ENCODE measurements at places on chromosomes 3 and 15.
A peak's percentile ranks its signal among the peaks of the same experiment; 100 is the strongest.

- DNase-seq: no peak
- no peak overlapping the region for H3K27ac ChIP-seq
- no peaks in the 10 kb centered on the region for H3K36me3 ChIP-seq
- H3K4me3 ChIP-seq: no peak overlapping the region
Measured at GRCh38 chr3:102733791-102734563, 299.2 kb downstream of the ZPLD1 start.

- peak overlapping the region; percentile 30 for H3K4me3 ChIP-seq
- peak; percentile 73 for DNase-seq
- peaks cover 82% of the 10 kb centered on the region for H3K4me1 ChIP-seq
- H3K27ac ChIP-seq: peak overlapping the region; percentile 89
- H3K27me3 ChIP-seq: peaks cover 13% of the 10 kb centered on the region
Measured at GRCh38 chr15:69757186-69757585, 304.6 kb downstream of the RPLP1 start.

GRCh38 chr3:27596334-27596841 is 112.2 kb upstream of the SLC4A7 start:
- H3K4me1 ChIP-seq: peaks cover 6% of the 10 kb centered on the region
- no peaks in the 10 kb centered on the region for H3K27me3 ChIP-seq

DNA sequence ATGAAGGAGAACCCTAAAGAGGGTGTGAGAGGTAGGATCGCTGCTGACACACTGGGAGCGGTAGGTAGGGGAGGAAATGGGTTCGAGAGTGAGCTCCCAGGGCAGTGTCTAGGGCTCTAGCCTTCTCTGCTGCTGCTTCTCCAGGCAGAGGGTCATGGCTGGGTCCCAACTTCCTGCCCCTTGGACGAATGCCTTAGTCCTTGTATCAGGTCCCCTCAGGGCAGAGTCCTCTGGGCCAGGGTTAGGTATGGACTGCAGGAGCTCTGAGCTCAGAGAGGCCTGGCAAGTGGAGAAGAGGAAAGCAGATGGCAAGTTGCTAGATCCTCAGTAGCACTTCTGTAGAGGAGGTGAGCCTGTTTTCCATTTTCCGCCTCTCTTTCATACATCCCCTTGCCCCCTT is 2.9 kb downstream of the CORO2B start:
- DNase-seq: no peak
- H3K27ac ChIP-seq: no peak overlapping the region
- peaks cover 41% of the 10 kb centered on the region for H3K27me3 ChIP-seq
- no peaks in the 10 kb centered on the region for H3K36me3 ChIP-seq
- H3K4me3 ChIP-seq: no peak overlapping the region
- peaks cover 11% of the 10 kb centered on the region for H3K4me1 ChIP-seq

DNA sequence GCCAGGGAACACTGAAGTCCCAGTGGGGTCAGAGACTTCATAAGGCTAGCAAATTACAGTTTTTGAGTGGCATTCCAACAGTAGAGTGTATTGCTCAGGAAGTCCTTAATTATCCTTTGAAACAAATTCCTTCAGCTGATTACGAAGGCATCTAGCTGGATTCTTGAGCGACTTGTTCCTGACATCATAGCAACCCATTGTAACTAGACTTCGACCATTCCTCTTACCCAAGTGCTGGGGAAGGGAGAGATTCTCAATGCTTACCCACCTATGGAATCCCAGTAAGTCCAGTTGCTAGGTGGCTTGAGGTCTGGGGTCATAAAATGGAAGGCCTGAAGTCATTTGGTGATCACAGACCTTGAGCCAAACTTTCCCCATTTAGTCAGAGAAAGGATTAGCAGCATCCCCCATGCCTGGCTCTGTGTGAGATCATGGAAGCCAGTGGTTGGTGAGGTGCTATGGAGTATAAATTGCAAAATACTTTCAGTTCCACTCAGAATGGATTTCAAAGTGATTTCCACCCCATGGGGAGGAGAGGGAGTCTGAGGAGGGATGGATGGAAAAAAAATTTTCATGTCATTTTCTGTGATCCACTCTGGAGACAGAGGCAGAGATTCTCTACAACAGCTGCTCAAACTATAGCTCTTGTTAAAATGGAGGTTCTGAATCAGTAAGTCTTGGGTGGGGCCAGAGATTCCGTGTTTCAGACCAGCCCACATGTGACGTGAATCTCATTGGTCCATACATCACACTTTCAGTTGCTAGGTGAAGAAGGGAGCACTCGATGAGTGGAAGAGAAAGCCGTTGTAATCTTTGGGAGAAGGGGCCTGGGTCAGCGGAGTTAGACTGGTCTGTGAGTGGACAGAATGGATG is 45.7 kb downstream of the CD86 start:
- peak overlapping the region; percentile 81 for H3K27ac ChIP-seq
- no peak for DNase-seq
- peaks cover 37% of the 10 kb centered on the region for H3K4me1 ChIP-seq
- no peaks in the 10 kb centered on the region for H3K36me3 ChIP-seq
- no peaks in the 10 kb centered on the region for H3K27me3 ChIP-seq

- H3K4me3 ChIP-seq: no peak overlapping the region
- no peaks in the 10 kb centered on the region for H3K27me3 ChIP-seq
- peak; percentile 40 for DNase-seq
- peaks cover 20% of the 10 kb centered on the region for H3K4me1 ChIP-seq
- H3K27ac ChIP-seq: no peak overlapping the region
- peaks cover 9% of the 10 kb centered on the region for H3K36me3 ChIP-seq
Measured at GRCh38 chr3:36868614-36869436, 76.0 kb downstream of the TRANK1 start.

- peaks cover 3% of the 10 kb centered on the region for H3K36me3 ChIP-seq
- H3K4me3 ChIP-seq: no peak overlapping the region
- no peaks in the 10 kb centered on the region for H3K27me3 ChIP-seq
- H3K27ac ChIP-seq: no peak overlapping the region
Measured at GRCh38 chr3:72193771-72194430, 409.0 kb upstream of the PROK2 start.

GRCh38 chr3:191198932-191199331 is at the start of gene OSTN:
Gene OSTN, plus strand, starts transcription at chr3:191199241. Its CDS starts 13,292 bp downstream, at chr3:191212533.
- no peak within 1 kb of the TSS for H3K27ac ChIP-seq
- no peak for DNase-seq
- no peaks in the 10 kb centered on the region for H3K27me3 ChIP-seq
- H3K4me3 ChIP-seq: no peak within 1 kb of the TSS

- no peaks in the 10 kb centered on the region for H3K27me3 ChIP-seq
- H3K27ac ChIP-seq: no peak overlapping the region
- H3K36me3 ChIP-seq: no peaks in the 10 kb centered on the region
- DNase-seq: no peak
- H3K4me1 ChIP-seq: no peaks in the 10 kb centered on the region
Measured at GRCh38 chr15:35771746-35772442, 225.9 kb upstream of the DPH6 start.

- no peaks in the 10 kb centered on the region for H3K4me1 ChIP-seq
- no peaks in the 10 kb centered on the region for H3K27me3 ChIP-seq
- no peak overlapping the region for H3K4me3 ChIP-seq
- no peak overlapping the region for H3K27ac ChIP-seq
- no peak for DNase-seq
Measured at GRCh38 chr15:101413239-101413638, 76.3 kb downstream of the PCSK6 start.

DNA sequence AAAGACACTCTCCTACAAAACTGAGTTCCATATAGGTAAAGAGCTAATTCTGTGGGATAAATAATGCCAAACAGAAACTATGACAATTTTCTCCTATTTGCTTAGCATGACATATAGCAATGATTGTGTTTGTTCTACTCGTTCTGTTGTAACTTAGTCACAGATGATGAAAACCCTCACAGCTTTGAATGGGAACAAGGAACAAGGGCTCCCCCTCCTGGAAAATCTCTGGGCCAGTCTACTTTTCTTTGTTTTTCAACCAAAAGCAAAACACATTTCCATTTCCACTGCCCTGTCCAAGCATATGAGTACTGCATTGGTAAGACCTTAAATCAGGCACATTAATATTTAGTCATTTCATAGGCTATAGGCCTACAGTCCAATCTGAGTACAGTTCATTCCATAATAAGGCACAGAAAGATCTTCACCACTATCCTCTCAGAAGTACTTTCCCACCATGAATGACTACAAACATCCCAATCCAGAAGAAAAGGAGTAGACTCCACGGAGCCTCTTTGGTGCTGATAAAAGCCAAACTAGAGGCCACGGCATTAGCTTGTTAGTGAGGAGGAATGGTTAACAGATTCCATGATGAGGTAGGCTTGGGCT is 67.1 kb downstream of the ATP8B4 start:
- H3K36me3 ChIP-seq: no peaks in the 10 kb centered on the region
- DNase-seq: no peak
- no peak overlapping the region for H3K27ac ChIP-seq
- H3K27me3 ChIP-seq: peaks cover 15% of the 10 kb centered on the region
- H3K4me3 ChIP-seq: no peak overlapping the region

DNA sequence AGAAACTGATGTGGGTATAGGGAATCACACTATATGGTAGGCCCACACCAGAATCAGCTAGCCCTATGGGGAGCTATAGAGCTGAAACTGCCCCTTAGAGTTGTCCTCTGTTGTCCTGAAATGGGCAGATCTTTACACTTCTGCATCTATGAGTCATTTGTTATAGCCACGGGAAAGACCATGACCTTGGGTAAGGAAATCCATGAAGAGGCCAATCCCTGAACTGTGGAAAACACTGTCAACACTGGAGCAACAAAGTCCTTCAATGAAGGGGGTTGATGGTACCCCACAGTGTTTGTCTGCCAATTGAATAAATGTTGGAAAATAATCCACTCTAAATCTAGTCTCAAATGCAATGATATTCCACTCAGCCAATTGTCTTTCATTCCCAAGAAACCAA is 5.2 kb upstream of the CD200R1 start:
- H3K36me3 ChIP-seq: no peaks in the 10 kb centered on the region
- no peak for DNase-seq
- H3K4me1 ChIP-seq: peaks cover 39% of the 10 kb centered on the region
- no peak overlapping the region for H3K27ac ChIP-seq

DNA sequence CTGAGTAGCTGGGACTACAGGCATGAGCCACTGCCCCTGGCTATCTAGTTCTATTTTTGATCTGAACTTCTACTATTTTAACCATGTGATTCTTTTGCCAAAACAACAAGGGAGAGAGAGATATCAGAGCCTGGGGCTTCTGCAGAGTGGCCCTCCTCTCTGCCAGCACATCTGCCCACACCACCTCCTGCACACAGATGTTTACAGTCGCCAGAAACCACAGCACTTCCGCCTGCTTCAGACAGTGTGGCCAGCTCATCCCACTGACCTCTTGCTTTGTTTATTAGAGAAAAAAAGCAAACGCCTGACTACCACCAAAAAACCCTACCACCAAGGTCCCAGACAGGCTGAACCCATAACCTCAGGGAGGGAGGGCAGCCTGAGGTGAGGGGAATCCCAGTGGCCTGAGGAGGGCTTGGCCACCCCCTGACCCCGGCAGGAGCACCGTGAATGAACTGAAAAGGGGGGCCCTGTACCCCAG is 85.9 kb upstream of the ABHD2 start:
- no peaks in the 10 kb centered on the region for H3K36me3 ChIP-seq
- no peak overlapping the region for H3K4me3 ChIP-seq
- peaks cover 6% of the 10 kb centered on the region for H3K27me3 ChIP-seq
- DNase-seq: no peak
- no peak overlapping the region for H3K27ac ChIP-seq

GRCh38 chr15:87538327-87538834 is 718.2 kb downstream of the NTRK3 start:
- no peaks in the 10 kb centered on the region for H3K36me3 ChIP-seq
- no peaks in the 10 kb centered on the region for H3K27me3 ChIP-seq
- no peak overlapping the region for H3K27ac ChIP-seq
- DNase-seq: no peak
- no peaks in the 10 kb centered on the region for H3K4me1 ChIP-seq

- H3K4me1 ChIP-seq: peaks cover 34% of the 10 kb centered on the region
- peak; percentile 43 for DNase-seq
- H3K36me3 ChIP-seq: peaks cover 18% of the 10 kb centered on the region
- H3K27ac ChIP-seq: peak overlapping the region; percentile 74
- no peaks in the 10 kb centered on the region for H3K27me3 ChIP-seq
Measured at GRCh38 chr15:41417418-41418195, 712 bp downstream of the RTF1 start.

- no peak overlapping the region for H3K4me3 ChIP-seq
- no peak for DNase-seq
- no peak overlapping the region for H3K27ac ChIP-seq
- H3K27me3 ChIP-seq: peaks cover 33% of the 10 kb centered on the region
Measured at GRCh38 chr15:88710027-88710715, 71.4 kb downstream of the ISG20 start.

DNA sequence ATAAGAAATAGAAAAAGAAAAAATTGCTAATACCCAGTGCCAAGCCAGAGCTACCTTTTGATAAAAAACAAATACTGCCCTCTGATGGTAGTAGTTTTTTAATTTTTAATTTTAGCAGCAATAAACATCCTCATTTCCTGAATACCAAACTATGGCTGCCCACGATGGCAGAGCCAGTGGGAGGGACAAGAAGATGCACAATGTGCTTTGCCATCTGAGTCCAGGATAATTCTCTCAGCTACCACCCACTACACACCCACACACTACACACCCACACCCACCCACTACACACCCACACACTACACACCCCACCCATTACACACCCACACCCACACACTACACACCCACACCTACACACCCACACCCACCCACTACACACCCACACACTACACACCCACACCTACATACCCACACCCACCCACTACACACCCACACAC is 17.8 kb downstream of the CEP19 start:
- DNase-seq: no peak
- peaks cover 4% of the 10 kb centered on the region for H3K27me3 ChIP-seq
- H3K4me1 ChIP-seq: no peaks in the 10 kb centered on the region
- no peak overlapping the region for H3K4me3 ChIP-seq

- H3K27me3 ChIP-seq: no peaks in the 10 kb centered on the region
- H3K27ac ChIP-seq: no peak overlapping the region
- H3K36me3 ChIP-seq: no peaks in the 10 kb centered on the region
Measured at GRCh38 chr15:100688549-100689120, 86.2 kb downstream of the ASB7 start.
